Central memory CD8-positive, alpha-beta T cell (primary cell): ENCODE measurements at places on chromosomes 1 and 21.

DNA sequence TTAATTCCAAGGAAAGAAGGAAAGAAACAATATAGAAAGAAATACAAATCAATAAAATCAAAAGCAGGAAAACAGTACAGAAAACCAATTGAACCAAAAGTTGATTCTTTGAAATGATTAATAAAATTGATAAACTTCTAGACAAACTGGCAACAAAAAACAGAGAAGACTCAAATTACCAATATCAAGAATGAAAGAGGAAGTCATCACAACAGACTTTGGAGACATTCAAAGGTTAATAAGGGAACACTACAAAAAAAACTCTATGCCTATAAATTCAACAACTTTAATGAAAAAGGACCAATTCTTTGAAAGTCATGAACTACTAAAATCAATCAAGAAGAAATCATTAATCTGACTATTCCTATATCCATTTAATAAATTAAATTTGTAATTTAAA lies 329.3 kb upstream of the NR5A2 start:
- DNase-seq, result no peak

- no peak for DNase-seq
These were observed 259.7 kb downstream of the RHOU start for GRCh38 chr1:228994676-228995594.

DNA sequence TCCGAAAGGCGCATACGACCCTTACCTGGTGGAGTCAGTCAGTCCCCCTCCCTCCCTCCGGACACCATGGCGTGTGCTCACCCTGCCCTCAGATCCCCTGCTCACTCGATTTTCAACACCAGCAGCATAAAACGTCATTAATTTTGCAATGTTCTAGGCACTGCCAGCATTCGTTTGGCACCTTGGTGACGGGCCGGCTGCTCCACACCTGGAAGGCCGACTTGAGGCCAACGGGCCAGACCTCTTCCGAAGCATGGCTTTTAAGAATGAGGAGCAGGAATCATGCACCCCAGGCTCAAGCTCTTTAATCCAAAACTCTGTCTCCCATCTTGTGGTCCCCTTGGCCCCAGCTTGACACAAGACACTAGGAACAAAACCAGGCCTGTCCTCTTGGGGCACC lies 33.1 kb downstream of the NPHP4 start:
- DNase-seq, result no peak

GRCh38 chr21:32332463-32332951 lies 33.9 kb downstream of the MRAP start:
- DNase-seq, result no peak

DNA sequence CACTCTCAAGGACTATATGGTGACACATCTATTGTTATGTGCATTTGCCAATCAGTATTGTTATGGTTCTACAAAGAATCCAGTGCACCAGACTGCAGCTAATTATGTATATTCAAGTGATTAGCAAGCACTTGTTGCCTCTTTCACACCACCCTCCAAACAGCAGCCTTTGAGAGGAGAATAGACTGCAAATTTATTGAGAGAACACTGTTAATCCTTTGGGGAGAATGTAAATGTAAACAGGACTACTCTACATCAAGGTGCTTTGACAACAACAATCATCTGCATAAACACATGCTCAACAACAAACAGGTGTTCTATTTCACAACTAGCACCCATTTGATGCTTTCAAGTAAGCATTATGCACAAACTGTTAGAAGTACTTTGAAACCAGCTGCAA lies 117.4 kb downstream of the AKT3 start:
- DNase-seq, result no peak

DNA sequence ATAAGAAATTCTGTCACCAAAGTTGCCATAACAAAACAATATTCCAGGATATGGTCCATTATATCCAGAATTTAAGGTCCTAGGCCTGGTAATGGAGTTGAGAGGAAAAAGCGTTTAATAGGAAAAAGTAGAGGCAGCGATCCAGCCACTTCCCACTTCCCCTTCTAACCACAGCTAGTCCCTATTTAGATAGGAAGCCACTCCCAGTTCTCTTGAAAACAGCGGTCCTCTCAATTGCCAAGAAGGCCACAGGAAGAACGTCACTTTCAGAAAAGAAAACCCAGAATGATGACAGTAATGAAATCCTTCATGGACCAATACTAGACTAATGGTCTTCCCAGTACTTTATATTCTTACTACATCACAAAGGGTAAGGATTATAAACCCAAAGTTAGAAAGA lies 38.6 kb downstream of the ABL2 start:
- no peak for DNase-seq
